Activated CD4-positive, alpha-beta T cell treated with anti-CD3 and anti-CD28 coated beads, Interleukin-2, amount 10 ng/mL, durations not matched to agents 7 days and 5 days (primary cell): ENCODE measurements at places on chromosomes 7 and 10.
A peak's percentile ranks its signal among the peaks of the same experiment; 100 is the strongest.

DNA sequence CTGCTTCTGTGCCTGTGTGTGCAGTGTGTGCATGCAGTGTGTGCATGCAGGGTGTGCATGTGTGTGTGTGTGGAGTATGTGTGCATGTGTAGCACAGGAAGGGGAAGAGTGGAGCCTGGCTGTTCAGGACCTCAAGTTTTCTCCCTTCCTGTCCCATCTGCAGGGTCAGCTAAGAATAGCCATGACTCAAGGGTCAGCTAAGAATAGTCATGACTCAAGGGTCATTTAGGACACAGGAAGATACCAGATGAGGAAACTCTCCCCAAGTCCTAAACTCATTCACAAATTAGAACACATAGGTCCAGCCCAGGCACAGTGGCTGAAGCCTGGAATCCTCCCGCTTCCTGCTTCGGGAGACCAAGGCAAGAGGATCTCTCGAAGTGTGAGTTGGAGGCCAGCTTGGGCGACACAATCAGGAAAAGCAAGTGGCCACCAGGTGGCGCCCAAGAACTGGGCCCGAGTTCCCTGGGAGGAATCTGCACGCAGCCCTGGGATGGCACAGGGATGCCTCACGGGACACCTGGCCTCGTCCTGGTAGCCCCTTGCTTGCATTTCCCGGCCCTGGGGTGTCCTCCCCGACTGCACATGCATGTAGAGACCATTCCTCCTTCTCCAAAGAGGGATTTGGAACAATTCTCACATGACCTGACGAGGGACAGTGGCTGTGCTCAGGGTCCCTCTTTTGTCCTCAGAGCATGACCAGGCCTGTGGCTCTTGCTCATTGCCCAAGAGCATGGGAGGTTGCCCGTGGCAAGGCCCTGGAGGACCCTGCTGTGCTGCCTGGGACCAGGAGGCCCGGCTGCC lies 21.4 kb upstream of the VOPP1 start:
- peak; percentile 71 for DNase-seq

GRCh38 chr7:107957436-107957835 lies 45.5 kb downstream of the LAMB1 start:
- DNase-seq = no peak

DNA sequence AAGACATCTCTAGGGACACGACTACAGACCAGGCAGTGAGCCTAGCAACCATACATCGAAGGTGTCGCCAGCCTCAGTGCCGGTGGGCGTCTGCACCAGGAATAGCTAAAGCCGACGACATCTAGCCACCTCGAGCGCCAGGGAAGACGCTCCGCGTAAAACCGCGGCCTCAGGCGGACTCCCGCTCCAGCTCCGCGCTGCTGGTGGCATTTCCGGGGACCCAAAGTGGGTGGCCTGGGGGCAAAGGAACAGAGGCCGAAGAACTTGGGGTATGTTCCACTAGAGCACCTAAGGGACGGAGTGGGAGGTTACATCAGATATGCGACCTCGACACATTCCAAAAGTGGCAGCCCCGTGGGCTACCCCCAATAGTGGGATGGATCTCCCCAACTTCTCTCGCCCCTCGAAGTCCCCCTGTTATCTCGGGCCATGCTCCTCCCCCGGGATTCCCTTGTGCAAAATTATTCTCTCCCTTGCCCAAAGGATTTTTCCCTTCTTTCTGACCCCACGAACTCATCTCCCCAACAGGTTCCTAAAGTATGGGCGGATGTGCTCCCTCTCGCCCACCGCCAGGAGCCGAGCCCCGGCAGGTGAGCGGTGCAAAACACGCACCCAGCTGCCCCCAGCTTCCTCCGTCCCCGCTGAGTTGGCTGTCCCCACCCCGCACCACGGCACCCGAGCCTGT lies 1.2 kb downstream of the KCNMA1 start:
- no peak for DNase-seq

- no peak for DNase-seq
Measured at GRCh38 chr7:26675143-26675887, 189.1 kb downstream of the SKAP2 start.

DNA sequence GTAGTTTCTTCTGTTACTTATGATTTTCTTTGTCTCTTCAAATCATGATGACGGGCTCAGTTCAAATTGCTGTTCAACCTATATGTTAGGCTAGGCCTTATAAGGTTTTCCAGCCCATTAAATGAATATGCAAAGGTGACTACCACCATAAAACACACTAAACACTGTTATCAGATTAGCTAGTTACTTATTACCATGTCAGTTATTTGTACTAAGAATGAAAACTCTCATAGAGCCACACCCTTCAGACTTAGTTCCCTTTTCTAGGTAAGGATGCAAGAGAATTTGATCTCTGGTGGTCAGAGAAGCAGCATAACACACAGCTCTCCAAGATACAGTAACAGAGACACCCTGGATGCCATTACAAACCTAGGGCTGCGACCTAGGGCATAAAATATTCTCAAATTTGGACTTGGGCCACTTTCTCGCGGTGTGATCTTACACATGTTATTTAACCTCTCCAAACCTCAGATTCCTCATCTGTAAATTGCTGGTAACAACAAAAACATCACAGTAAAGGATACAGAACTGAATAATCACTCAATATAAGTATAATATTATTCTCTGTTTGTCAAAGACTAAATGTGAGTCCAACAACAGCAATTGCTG lies 35.6 kb downstream of the ANKMY2 start:
- no peak for DNase-seq

DNA sequence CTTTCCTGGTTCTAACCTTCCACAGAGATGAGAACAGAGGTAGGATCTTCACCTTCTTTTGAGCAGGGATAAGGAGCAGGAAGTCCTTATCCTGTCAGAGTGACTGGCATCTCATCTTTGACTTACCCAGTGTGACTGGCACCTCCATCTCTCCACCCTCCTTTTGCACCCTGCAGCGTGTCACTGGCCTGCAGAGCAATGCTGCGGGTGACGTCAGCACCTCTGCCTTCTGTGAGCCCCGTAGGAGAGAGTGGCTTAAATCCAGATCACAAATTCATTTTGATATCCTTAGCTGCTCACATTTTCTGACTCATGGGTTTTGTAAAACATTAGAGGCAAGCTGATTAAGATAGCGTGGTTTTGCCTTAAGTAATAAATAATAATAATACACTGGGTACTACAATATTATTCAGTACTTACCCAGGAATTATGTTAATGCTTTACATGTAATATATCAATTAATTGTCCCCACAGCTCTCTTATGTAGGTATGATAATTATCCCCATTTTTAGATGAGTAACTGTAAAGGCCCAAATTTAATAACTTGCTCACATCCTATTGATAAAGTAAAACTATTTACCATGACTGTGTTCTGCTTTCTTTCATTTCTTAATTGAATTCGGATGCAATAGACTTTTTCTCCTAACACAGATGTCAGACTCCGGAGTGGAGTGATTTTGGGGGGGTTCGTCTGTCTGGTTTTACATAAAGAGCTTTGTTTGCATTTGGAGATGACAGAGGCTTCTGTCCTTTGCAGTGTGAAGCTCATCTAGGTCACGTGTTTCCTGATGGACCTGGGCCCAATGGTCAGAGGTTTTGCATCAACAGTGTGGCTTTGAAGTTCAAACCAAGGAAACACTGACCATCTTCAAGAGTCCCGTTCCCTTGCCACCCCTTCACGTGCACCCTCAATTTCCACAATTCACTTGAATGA lies 24.9 kb downstream of the MSRB2 start:
- DNase-seq = no peak

GRCh38 chr10:51878695-51879094 lies 179.3 kb upstream of the CSTF2T start:
- DNase-seq = no peak

GRCh38 chr7:107167483-107168232 lies 1.1 kb upstream of the HBP1 start:
- peak; percentile 14 for DNase-seq

GRCh38 chr10:74778436-74779094 lies 47.8 kb upstream of the KAT6B start:
- no peak for DNase-seq

DNA sequence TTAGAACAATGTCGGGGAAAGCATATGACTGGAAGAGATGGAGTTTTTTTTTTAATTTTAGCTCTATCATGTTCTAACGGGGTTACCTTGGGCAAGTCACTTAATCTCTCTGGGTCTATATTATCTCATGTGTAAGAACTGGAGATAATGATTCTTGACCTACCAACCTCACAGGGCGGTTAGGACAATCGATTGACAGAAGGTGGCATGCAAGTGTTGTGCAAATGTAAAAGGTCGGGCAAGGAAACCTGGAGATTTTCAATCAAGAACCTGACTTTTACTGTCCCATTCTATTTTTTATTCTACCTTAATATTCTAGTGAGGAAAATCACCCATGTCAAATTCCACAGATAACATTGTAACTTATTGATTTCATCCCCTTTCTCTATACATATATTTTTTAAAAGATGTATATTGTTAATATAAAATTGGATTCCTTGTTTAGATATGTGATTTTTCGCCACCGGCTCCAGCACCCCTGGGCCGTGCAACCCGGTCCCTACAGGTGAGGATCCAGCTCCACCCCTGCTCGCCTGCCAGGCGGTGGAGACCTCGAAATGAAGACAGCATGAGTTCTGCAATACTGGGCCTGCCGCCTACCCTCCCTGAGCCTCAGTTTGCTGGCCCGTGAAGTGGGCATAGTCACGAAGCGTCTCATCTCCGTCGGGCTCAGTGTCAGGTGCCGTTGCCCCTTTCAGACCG lies 497.6 kb upstream of the PHF14 start:
- DNase-seq = no peak

- DNase-seq = no peak
Measured at GRCh38 chr10:106044503-106044902, 1120.0 kb downstream of the SORCS1 start.

DNA sequence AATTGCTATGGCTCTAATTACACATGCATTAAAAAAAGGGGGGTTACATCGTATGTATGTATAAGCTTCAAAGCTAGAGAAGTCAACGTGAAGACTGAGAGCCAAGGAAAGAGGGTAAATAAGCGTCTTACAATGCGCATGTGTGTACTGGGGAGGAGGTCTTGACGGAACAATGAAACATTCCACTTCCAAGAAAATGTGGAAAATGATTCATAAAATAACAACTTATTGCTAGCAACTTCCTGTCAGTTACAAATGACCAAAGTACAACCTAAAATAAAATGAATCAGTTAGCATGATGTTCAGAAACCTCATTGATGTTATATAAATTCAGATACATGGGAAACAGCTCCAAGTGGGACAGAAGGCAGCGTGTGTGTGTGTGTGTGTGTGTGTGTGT lies 104.1 kb upstream of the RHEB start:
- no peak for DNase-seq

GRCh38 chr7:4613846-4614548 lies 68.1 kb upstream of the FOXK1 start:
- DNase-seq = no peak
